Heart right ventricle (tissue), 16 donors: ENCODE measurements at places on chromosomes 3 and 15. TPM values are rescaled to one million over a fixed set of nuclear protein-coding genes. Genes with fewer than 3 reads are reported as not detected.

DNA sequence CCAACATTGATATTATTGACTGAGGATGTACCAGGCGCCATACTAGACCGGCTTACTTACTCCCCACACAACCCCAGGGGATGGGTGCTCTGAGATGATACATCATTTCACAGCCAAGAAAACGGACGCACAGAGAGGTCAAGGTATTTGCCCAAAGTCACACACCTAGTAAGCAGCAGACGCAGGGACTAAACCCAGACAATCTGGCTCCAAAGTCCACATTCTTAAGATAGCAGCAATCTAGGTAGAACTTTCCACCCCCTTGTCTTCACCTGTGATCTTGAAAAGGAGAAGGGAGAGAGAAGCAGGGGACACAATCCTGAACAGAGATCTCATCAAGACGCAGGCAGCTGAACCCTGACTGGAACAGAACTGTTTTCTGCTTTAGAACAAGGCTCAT lies 200.6 kb downstream of the XXYLT1 start:
- DNase-seq: no peak

DNA sequence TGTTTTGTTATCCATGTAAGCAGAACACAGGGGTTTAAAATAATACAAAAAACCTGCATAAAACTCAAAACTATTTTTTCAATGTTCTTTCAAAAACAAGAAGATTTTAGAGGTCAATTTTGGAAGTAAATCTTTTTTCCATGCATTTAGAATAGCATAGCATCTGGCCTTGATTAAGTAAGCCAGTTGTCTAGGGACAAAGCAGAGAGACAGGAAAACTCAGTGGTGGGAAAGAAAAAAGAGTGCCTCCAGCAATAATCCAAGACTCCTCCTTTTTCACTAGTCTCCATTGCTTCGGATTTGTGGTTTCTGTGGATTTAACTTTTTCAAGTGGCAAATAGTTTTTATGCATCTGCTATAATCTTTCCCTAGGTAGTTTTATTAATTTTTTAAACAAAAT lies 88.9 kb downstream of the SUCNR1 start:
- no peak for DNase-seq

DNA sequence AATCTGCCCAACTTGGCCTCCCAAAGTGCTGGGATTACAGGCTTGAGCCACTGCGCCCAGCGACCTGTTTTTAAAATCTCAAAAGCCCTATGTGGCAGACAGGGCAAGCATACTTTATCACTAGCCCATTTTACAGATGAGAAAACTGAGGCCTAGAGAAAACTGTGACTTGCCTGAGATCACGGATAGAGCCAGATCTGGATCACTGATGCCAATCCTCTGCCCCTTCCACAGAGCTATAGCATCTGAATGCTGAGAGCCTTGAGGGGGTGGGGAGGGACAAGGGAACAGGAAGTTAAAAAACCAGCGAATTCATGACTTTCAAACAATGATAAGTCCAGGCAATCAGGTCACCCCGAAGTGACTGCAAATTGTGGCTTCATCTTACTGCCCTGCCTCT lies 7.3 kb downstream of the ANKRD63 start:
- DNase-seq: no peak

GRCh38 chr3:144109944-144110343 lies 138.3 kb downstream of the DIPK2A start:
- no peak for DNase-seq

DNA sequence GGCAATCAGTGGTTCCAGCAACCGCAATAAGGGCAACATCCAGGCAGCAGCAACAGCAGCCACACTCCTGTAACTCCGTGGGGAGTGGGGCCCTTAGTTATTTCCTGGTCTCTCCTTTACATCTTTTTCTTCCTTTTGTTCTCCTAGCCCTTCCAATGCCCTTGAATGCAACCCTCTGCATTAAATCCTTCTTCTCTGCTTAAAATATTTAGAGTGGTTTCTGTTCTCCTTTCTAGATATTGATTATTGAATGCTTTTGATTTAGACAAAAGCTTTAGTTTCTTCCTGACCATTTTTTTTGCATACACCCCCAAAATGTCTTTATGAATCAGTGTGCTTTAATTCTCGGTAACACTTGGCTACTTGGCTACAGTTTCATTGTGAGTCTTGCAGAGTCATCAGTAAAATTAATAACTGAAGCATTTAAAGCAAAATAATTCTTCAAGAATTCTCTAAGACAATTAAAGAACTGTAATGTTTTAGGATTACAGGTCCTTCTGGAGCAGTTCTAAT lies 586.1 kb downstream of the MECOM start:
- no peak for DNase-seq

- no peak for DNase-seq
Measured at GRCh38 chr3:27630885-27631284, 91.2 kb downstream of the EOMES start.

- DNase-seq: no peak
Measured at GRCh38 chr15:77057685-77058084, 13.2 kb downstream of the TSPAN3 start.

- no peak for DNase-seq
Measured at GRCh38 chr15:40250304-40250656, 11.4 kb downstream of the PAK6 start.

GRCh38 chr15:39094116-39094515 lies 486.8 kb upstream of the THBS1 start:
- no peak for DNase-seq

- no peak for DNase-seq
Measured at GRCh38 chr3:195213639-195214315, 57.2 kb downstream of the XXYLT1 start.

GRCh38 chr15:55820043-55820442 lies 77.1 kb upstream of the PRTG start:
- DNase-seq: peak; percentile 17

DNA sequence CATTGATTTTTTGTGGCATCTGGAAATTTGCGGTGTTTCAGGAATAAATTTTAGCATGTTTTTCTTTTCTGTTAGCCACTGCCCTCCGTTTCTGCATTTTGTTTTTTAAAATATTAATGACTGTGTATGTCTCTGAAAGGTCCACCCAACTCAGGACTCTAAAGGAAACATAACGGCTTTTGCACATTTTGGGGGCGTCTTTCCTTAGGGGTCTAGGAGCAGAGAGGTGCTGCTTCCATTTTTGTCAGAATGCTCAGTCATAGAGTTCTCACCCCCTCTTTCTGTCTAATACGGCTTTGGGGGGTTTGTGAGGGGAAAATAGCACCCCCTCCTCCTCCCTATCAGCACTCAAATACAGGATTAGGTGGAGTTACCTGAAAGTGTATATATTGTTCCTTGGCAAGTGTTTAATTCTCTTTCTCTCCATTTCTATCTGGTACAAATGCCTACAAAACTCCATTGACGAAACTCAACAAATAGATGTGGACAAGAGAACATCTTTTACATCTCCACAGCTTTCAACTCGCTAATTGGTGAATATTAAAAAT lies 219.4 kb downstream of the MEIS2 start:
- DNase-seq: no peak

DNA sequence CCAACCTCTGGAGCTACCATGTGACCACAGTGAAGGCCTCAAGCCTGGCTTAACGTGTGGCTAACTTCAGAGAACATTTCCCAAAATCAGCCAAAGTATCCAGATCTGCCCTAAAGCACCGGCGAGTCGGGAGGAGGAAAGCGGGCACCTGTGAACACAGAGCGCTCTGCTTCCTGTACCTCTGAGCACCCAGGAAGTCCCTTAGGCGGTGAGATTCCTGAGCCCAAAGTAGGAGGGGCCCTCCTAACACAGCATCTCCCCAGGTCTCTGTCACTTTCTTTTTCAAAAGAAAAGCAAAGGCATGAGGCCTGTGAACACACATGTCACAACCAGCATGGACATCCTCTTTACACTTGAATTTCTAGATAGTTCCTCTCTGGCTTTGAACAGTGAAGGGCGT lies 944 bp upstream of the EIF4E3 start:
- DNase-seq: no peak

DNAH12 gene
- total RNA-seq: not detected

C3orf80 gene
- total RNA-seq: 0.70 TPM

GOLGA8H gene
- not detected for total RNA-seq

ATG3 gene
- 43.0 TPM for total RNA-seq

TMEM266 gene
- total RNA-seq: 0.15 TPM

RAB43 gene
- total RNA-seq: 4.2 TPM
